A673 (cell line): ENCODE measurements at places on chromosomes 7 and 10. TPM values are rescaled to one million over a fixed set of nuclear protein-coding genes. Genes with fewer than 3 reads are reported as not detected.

Gene TMEM176B
- 2.2 and 2.3 TPM in 2 replicates for total RNA-seq

Gene PDE1C
- total RNA-seq, result not detected in 2 replicates

Gene RAPGEF5
- total RNA-seq, result 10.7 and 14.9 TPM in 2 replicates

Gene THSD7A
- 0.55 and 0.64 TPM in 2 replicates for total RNA-seq

Gene TMEM213
- not detected in 2 replicates for total RNA-seq

Gene SLC29A4
- 27.7 and 38.6 TPM in 2 replicates for total RNA-seq

Gene GAD2
- 0.17 and 0.28 TPM in 2 replicates for total RNA-seq

Gene MALRD1
- total RNA-seq, result 0.86 and 1.1 TPM in 2 replicates

Gene CARD11
- total RNA-seq, result 1.6 and 1.8 TPM in 2 replicates

Gene WNT8B
- total RNA-seq, result not detected in 2 replicates

Gene TMEM236
- 0.06 and 0.13 TPM in 2 replicates for total RNA-seq

Gene ZC3HAV1L
- total RNA-seq, result 35.3 and 36.5 TPM in 2 replicates

Gene CCDC172
- not detected in 2 replicates for total RNA-seq

Gene AKR1D1
- not detected in 2 replicates for total RNA-seq

Gene NODAL
- total RNA-seq, result not detected in 2 replicates

Gene SLC16A9
- 2.9 and 3.0 TPM in 2 replicates for total RNA-seq

Gene EPHB6
- total RNA-seq, result 0.22 and 0.49 TPM in 2 replicates

Gene NPTX2
- 2.0 and 2.2 TPM in 2 replicates for total RNA-seq

Gene TMEM196
- not detected in 2 replicates for total RNA-seq

Gene CRHR2
- not detected in 2 replicates for total RNA-seq

Gene FFAR4
- not detected in 2 replicates for total RNA-seq

Gene PKD2L1
- not detected in 2 replicates for total RNA-seq

Gene ANKRD30A
- not detected in 2 replicates for total RNA-seq

Gene MOSPD3
- total RNA-seq, result 17.3 and 24.8 TPM in 2 replicates

Gene ZNF804B
- not detected in 2 replicates for total RNA-seq

Gene RPA3
- total RNA-seq, result 61.4 and 72.8 TPM in 2 replicates

Gene LGI1
- not detected in 2 replicates for total RNA-seq

Gene ZNF488
- total RNA-seq, result 0.09 TPM in 2 replicates

Gene AOAH
- not detected in 2 replicates for total RNA-seq

Gene TAS2R5
- 0.43 and 0.72 TPM in 2 replicates for total RNA-seq

Gene TRAPPC14
- 22.6 and 25.7 TPM in 2 replicates for total RNA-seq

Gene CYCS
- total RNA-seq, result 274 and 350 TPM in 2 replicates

Gene MYPN
- total RNA-seq, result 0.87 and 1.7 TPM in 2 replicates

Gene C7orf33
- not detected in 2 replicates for total RNA-seq

Gene MEIG1
- total RNA-seq, result 1.4 TPM in 1 of 2 replicates, not detected in the other

Gene MSMB
- not detected in 2 replicates for total RNA-seq

Gene ZPBP
- total RNA-seq, result not detected in 2 replicates

Gene ASB15
- total RNA-seq, result not detected in 2 replicates

Gene AZGP1
- not detected in 2 replicates for total RNA-seq
